ENCODE measurements at places on chromosomes 1 and 21.

DNA sequence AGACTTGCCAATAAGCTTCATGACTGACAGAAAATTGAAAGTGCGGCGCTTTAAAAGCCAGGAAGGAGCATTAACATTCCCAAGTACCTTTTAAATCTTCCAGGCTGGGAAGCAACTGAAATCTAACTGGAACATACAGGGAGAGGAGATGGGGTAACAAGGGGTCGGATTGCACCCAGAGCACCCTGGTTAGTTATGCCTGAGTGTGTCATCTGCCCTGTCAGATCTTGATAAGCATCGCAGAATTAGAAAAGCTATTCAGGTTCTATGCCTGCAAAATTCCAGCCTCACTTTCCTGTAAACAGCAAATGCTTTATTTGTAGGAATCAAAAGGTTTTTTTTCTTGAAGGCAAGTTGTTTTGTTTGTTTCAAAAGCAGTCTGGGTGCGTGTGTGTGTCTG lies 58.5 kb downstream of the SERBP1 start:
- no peak for DNase-seq

GRCh38 chr1:53656747-53657530 lies 82.0 kb downstream of the GLIS1 start:
- no peak for DNase-seq

- no peak for DNase-seq
Observed at GRCh38 chr1:7573481-7573880, 197.6 kb upstream of the VAMP3 start.

- DNase-seq = no peak
Observed at GRCh38 chr1:175848329-175848728, 104.9 kb upstream of the TNR start.

DNA sequence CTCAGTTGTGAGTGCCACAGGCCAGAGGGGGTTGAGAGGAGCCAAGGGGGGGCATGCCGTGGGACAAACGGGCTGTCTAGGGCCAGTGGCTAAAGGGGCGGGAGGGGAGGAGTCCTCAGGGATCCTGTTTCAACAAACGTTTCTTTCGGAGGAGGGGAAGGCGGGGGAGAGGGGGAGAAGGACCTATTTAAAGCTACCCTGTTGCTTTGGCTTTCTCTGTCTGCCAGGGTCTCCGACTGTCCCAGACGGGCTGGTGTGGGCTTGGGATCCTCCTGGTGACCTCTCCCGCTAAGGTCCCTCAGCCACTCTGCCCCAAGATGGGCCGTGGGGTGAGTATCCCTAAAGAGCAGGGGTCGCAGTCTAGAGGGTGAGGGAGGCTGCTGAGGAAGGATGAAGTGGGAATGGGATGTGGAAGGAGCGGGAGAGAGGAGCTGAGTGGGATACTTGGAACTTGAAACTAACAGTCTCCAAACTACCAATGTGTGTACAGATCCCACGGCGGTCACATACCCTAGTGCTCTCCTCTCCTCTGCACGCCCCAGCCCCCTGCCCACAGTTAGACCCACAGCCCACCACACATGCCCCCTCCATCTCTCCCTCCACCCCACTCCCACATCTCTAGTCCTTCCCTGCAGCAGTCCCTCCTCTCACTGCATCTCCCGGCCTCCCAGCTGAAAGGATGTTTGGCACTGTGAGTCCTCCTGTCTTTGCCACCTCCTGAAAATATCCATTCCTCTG lies at the start of gene ATP1A2:
Gene ATP1A2 (plus strand): TSS at position 215 of the 738 bp plus-strand sequence. CDS start 103 bp downstream, at position 318.
- no peak for DNase-seq

- no peak for DNase-seq
Observed at GRCh38 chr1:40389871-40390560, 16.5 kb downstream of the SMAP2 start.

DNA sequence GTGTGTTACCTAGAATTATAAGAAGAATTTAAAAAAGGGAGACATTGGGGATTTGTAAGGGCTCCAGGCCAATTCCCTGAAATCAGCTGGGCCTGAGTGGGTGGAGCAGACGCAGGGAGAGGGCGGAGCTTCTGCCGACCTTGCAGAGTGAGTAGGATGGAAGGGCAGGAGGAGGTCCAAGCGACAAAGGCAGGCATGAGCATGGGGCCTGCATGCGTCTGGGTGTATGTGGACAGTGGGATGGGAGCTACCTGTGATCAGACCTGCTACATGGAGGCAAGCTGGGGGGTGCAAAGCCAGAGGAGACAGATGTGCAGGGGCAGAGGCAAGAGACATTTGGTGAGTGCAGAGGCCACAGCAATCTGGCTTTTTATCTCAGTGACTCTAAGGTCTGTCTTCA lies 105.3 kb upstream of the OLIG2 start:
- DNase-seq = no peak

DNA sequence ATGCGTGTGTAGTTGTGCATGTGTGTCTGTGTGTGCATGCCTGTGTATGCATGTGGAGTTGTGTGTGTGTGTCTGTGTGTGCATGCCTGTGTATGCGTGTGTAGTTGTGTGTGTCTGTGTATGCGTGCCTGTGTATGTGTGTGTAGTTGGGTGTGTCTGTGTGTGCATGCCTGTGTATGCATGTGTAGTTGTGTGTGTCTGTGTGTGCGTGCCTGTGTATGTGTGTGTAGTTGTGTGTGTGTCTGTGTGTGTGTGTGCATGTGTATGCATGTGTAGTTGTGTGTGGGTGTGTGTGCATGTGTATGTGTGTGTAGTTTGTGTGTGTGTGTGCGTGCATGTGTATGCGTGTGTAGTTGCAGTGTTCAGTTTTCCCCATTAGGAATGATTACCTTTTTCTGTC lies 162.0 kb downstream of the URB2 start:
- DNase-seq = no peak

DNA sequence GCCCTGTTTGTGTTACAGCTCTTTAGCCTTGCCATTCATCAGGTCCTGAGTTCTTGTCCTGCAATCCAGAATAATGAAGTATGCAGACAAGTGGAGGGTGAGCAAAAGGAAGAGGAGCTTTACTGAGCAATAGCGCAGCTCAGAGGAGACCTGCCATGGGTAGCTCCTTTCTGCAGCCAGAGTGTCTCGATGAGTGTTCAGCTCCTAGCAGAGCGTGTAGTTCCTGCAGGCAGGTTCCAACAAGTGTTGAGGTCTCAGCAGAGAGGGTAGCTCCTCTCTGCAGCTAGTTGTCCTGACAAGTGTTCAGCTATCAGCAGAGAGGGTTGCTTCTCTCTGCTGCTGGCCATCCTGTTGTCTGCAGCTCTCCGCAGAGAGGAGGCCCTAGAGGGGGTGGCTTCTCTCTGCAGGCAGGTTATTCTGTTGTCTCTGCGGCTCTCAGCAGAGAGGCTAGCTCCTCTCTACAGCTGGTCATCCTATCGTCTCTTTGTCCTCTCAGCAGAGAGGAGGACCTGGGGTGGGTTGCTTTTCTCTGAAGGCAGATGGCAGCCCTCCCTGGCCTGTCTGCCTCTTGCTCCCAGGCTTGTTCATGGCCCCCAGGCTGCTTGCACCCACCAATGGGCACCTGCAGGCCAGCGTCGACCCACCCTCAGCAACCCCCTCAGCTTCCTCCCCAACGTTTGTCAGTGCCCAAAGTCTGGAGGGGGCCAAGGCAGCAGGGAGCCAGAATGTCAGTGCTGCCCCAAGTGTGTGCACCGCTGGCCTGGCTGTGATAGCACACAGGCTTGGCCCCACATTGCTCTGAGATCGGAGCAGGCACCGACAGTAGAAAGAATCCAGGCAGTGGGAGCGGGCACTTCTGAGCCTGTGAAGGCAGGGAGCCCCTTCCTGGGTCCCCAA lies 112.5 kb upstream of the RUNX3 start:
- DNase-seq = no peak

DNA sequence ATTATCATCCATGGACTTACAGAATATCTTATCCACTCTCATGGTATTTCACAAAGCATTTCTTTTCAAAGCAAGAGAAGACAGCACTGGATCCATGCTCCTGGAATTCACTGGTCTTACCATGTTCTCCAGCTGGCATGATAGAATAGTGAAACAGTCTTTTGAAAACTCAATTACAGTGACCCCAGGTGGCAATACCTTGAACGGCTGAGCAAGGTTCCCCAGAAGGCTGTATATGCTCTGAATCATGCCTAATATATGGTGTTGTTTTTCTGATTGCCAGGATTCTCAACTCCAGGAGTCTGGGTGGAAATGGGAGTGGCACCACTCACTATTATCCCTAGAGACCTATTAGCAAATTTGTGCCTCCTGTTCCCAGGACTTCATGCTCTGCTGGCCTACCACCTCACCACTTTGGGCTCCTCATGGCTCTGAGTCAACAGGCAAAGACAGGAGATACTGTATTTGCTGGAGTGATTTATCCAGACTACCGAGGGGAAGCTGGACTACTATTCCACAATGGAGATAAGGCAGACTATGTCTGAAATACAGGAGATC lies 87.6 kb downstream of the CATSPERE start:
- DNase-seq = no peak

DNA sequence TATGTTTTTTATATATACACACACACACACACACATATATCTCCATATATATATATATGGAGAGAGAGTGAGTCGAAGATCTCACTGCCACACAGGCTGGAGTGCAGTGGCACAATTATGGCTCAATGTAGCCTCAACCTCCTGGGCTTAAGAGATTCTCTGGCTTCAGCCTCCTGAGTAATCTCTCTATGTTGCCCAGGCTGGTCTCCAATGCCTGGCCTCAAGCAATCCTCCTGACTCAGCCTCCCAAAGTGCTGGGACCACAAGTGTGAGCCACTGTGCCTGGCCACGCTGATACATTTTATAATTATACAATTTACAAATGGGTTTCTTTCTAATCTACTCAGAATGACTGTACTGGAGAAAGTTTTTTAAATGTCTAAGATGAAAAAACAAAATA lies 664.2 kb downstream of the PTPRC start:
- DNase-seq = no peak

- no peak for DNase-seq
Observed at GRCh38 chr1:39615086-39615673, 24.3 kb downstream of the HEYL start.

GRCh38 chr1:61708953-61709907 lies 15.7 kb downstream of the TM2D1 start:
- no peak for DNase-seq

- DNase-seq = no peak
Observed at GRCh38 chr1:150696590-150696989, 364 bp downstream of the GOLPH3L start.

DNA sequence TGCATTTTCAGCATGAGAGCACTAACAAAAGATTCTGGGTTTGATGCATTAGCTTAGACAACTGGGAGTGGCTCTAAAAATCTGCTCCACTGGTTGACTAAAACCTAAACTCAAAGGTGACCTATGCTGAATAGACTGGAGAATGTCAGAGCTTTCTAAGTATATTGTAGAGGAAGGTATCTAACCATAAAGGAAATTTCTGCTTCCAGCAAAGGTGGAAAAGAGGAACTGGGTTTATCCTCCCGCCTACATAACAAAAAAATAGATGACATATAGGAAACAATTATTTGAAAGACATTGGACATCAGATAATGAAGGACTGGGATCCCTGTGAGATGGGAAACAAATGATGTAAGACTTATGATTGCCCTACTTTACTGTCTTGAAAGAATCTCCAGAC lies 35.8 kb upstream of the CR2 start:
- no peak for DNase-seq
